Stimulated activated CD4-positive, alpha-beta T cell treated with anti-CD3 and anti-CD28 coated beads, Interleukin-1b, Interleukin-23, amount 100 ng/mL, for 24 hours (primary cell): ENCODE measurements at places on chromosomes 2 and 18.
A peak's percentile ranks its signal among the peaks of the same experiment; 100 is the strongest.

- no peak for DNase-seq
Observed at GRCh38 chr2:121044412-121044811, 240.6 kb downstream of the TFCP2L1 start.

DNA sequence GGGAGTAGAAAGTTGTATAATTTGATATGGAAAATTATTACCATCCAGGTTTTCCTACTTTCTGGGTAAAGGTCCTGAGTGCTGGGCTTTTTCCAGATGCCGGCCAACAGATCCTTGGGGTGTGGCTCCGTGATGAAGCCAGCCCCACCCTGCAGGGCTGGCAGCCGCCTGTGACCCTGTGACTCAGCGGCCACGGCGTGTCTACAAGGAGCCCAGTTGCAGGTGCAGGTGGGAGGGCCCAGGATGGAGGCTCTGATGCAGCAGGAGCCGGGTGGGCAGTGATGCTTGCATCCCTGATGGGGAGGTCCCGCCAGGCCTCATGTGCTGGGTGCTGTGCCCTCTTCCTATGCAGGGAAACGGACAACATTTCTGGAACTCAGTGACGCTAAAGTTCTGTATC lies 96.0 kb upstream of the ALKAL2 start:
- no peak for DNase-seq

- no peak for DNase-seq
Observed at GRCh38 chr2:84862006-84862405, 18.9 kb downstream of the TRABD2A start.

GRCh38 chr2:118718921-118719320 lies 128.5 kb downstream of the EN1 start:
- DNase-seq, result no peak

DNA sequence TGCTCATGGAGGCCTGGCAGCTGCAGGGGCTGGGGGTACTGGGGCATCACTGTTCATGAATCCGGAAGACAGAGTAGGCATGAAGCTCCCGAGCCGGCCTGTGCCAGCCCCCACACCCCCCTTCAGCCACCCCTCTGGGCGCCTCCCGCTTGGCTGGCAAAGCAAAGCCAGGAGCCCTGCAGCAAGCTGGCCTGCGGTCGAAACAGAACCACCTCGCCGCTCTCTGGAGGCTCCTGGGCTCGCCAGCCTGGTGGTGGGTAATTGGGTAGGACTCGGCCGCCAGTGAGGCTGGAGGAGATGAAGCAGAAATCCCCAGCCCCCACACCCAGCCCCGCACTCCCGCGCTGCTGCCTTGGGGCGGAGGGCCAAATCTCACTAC lies 70.9 kb upstream of the GPC1 start:
- no peak for DNase-seq

GRCh38 chr2:27262379-27263286 lies at the start of gene SLC30A3:
TSS of gene SLC30A3 (minus strand) at chr2:27263047. CDS start at chr2:27262906, 141 bp downstream.
- peak; percentile 24 for DNase-seq

- DNase-seq, result peak; percentile 23
Observed at GRCh38 chr2:1769703-1770422, 25.5 kb upstream of the PXDN start.

- no peak for DNase-seq
Observed at GRCh38 chr2:218607436-218608115, at the start of gene PLCD4. TSS of gene PLCD4 (plus strand) at chr2:218607899. CDS start at chr2:218615740, 7,841 bp downstream.

DNA sequence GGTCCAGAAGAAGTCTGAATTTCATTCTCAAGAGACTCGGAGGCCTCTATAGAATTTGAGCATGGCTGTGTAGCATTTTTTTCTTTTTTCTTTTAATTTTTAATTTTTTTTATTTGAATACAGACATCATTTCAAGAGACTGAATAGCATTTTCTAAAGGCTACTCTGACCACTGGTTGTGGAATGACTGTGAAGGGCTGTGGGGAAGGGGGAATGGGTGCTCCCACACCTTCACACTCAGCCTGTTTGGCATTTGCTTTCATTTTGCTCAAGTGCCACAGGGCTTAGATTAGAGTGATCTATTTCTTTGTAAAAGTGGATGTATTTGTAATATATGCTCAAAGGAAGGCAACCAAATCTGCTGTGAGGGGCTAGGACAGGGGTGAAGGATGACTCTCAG lies 142.0 kb upstream of the SPOPL start:
- DNase-seq, result no peak

- no peak for DNase-seq
Observed at GRCh38 chr2:44135771-44136170, 32.9 kb upstream of the PPM1B start.

- DNase-seq, result no peak
Observed at GRCh38 chr2:2656115-2657011, 325.3 kb upstream of the MYT1L start.
